ENCODE measurements at places on chromosomes 6 and 20. TPM values are rescaled to one million over a fixed set of nuclear protein-coding genes. Genes with fewer than 3 reads are reported as not detected.
A peak's percentile ranks its signal among the peaks of the same experiment; 100 is the strongest.

Gene CD93
- 129 TPM for total RNA-seq

Gene RSPO3
- total RNA-seq, result not detected

Gene SNPH
- total RNA-seq, result 2.6 TPM

Gene HRH3
- total RNA-seq, result not detected

Gene KCNQ5
- not detected for total RNA-seq

Gene B3GALT4
- total RNA-seq, result 6.5 TPM

Gene MEP1A
- not detected for total RNA-seq

Gene ASXL1
- 42.5 TPM for total RNA-seq

Gene PHF20
- total RNA-seq, result 17.9 TPM

Gene HCRTR2
- total RNA-seq, result not detected

Gene GSTA5
- total RNA-seq, result not detected

Gene KCNG1
- total RNA-seq, result 2.4 TPM

Gene KIAA1755
- not detected for total RNA-seq

Gene FAM110A
- total RNA-seq, result 1.3 TPM

Gene PXDC1
- 103 TPM for total RNA-seq

Gene GHRH
- not detected for total RNA-seq

DNA sequence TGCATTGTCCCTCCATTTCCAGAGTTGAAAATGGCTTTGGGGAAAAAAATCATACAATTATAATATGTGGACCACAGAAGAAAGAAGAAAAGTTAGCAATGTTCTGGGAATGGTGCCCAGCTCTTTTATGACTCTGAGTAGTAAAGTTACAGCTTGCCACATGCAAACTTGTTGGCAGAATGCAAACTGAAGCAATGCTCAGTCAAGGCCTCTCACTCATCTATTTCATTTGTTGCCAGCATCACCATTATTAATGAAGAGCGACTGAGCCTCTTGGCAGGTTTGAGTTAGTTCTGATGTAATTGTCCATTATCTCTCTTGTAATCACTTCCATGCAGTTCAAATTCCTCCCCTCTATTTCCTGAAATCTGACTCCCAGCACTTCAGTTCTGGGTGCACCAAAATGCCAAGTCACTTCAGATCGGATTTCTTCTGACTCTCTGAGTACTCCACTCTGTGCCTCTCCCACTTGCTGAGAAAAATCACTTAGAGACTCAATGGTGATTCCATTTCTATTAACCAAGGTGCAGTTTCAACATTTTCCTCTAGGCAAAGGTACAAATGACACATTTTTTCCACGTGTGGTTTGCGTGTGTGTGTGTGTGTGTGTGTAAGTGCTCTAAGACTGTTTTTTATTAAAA is 154.4 kb upstream of the STMND1 start:
- peak; percentile 77 for DNase-seq

- DNase-seq, result no peak
These were observed 90.5 kb downstream of the PRND start for GRCh38 chr20:4812216-4812615.

DNA sequence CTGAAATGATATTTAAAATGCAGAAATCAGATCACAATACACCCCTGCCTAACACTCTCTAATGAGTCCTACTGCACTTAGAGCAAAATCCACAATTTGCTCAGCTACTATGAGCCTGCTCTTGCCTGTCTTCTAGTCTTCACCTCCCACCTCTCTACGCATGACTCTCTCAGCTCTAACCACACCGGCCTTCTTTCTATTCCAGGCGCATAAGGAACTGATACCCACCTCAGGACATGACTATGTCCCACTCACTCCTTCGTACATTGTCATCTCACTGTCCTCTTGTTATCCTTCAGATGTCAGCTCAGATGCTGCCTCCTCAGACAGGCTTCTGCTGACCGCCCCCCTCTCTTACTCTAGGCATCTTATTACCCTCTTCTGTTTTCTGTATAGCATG is 201.0 kb upstream of the FLRT3 start:
- DNase-seq, result no peak

DNA sequence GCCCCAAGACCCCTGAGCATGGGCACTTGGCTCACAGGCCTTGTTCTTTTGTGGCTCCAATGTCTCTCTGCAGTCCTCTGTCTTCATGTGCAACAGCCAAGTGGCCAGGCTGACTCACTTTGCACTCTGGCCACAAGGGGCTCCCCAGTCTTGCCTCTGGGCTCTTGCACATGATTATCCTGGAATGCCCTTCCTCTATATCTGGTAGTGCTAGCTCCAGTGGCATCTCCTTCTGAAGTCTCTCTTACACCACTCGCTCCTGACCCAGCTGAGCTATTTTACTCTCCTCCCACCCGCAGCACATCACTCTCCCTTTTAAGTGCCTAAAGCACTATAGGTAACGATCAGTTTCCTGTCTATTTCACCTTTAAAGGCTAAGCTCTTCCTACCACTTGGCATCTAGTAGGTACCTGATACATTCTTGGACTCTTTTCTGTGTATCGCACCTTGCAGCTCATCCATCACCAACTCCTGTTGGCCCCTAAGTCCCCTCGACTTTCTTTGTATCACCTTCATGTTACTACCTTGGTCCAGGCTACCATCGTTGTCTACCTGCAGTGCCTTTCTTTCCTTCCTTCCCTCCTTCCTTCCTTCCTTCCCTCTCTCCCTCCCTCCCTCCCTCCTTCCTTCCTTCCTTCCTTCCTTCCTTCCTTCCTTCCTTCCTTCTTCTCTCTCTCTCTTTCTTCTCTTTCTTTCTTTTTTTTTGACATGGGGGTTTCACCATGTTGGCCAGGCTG is 211.9 kb upstream of the RNF24 start:
- DNase-seq, result peak; percentile 45

- peak; percentile 29 for DNase-seq
These were observed 81.5 kb downstream of the RTN4IP1 start for GRCh38 chr6:106547601-106548453.

DNA sequence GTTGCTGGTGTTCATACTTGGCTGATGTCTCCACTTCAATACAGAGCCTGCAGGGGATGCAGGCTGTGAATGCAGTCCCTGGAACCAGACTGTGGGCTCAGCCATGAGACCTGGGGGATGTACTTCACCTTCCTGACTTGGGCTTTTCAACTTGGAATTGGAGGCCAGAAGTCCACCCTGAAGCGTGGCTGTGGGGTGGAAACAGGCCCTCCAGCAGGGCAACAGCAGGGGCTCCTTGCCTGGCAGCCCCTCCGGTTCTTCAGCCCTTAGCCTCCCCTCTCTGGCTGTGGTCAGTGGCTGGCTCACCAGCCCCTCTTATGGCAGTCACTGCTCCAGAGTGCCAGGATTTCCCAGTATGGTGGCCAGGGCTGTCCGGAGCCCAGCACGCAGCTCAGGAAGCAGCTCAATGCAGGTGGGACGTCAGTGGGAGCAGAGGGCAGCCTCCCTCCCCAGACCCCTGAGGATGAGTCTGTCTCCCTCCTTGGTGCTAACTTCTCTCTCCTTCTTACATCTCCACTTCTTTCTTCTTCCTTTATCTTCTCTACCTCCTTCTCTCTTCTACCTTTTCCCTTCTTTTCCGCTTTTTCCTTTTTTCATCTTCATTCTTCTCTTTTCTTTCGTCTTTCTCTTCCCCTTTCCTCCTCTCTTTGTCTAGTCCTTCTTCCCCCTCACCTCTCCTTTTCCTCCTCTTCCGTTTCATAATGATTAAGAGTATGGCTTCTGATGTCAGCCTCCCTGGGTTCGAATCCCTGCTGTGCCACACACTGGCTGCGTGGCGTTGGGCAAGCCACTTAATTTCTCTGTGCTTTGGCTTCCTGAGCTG is 45.3 kb downstream of the SLC52A3 start:
- DNase-seq, result no peak

GRCh38 chr20:11891077-11891775 is 26.5 kb upstream of the BTBD3 start:
- DNase-seq, result peak; percentile 43

GRCh38 chr6:82066991-82067411 is 180.5 kb downstream of the IBTK start:
- peak; percentile 5 for DNase-seq

DNA sequence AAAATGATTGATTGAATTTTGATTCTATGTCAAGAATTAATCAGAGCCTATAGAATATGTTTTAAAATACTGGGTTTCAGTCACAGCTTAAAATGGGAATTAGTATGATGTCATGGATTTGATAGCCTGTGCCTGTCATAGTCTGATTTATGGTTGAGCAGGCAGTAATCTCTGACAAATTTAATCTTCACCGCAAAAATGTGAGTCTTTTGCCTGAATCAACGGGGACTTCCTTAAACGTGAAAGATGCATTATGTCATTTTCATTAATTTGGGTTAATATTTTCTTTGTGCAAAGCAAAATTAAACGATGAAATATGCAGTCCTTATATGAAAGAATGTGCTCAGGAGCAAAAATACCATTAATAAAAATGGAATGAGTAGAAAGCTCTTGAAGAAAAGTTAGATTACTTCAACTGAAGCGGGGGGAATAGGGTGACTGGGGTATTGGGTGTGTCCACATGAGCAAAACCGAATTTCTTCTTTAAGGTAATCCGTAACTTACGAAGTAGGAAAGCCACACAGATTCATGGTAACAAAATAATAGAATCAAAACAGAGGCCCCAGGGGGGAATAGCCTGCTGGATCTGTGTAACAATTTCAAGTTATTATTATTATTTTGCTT is 339.6 kb upstream of the NOX3 start:
- DNase-seq, result no peak

DNA sequence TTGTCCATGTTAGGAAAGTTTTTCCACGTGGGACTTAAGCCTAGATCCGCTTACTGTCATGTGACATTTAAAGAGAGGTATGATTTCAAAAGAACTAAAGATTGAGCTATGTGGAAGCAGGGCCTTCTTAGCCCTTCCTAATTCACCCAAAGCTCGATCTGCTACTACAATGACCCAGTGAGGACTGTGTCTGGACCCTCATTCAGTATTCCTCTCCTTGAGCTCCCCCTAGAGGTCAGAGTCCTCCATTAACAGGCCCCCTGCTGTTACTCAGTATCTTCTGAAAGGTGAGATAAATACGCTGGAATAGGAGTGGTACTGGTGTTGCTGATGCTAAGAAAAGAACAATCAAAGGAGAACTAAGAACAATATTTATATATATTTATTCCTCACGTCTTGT is 414.0 kb downstream of the GJA1 start:
- peak; percentile 82 for DNase-seq

GRCh38 chr6:101016163-101016562 is 135.0 kb upstream of the ASCC3 start:
- DNase-seq, result no peak

DNA sequence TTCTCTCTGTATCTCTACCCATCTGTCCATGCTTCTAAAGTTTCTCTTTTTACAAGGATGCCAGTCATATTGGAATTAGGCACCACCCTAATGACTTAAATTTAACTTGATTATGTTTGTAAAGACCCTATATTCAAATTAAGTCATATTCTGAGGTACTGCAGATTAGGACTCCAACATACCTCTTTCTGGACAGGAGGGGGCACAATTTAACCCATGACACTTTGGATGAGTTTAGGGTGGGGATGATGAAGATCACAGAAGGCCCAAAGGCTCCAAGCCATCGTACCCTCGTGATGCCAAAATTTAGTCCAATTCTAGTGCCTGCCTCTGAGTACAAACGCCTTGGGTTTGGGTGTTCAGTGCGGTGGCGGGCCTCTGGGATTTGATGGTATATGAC is 15.0 kb upstream of the NKX2-2 start:
- DNase-seq, result no peak

DNA sequence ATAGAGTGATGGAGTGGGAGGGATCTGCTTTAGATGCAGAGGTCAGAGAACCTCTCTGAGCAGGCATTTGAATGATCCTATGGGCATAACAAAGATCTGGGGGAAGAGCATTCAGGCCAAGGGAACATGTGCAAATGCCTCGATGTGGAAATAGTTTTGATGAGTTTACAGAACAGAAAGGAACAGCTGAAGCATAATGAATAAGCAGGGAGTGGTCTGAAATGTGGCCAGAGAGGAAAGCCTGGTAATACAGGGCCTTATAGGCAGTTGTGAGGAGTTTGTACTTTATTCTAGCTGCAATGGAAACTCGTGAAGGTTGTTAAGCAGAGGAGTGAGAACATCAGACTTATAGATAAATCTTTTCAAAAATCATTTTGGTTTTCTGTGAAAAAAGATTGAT is 33.0 kb upstream of the ME1 start:
- no peak for DNase-seq

DNA sequence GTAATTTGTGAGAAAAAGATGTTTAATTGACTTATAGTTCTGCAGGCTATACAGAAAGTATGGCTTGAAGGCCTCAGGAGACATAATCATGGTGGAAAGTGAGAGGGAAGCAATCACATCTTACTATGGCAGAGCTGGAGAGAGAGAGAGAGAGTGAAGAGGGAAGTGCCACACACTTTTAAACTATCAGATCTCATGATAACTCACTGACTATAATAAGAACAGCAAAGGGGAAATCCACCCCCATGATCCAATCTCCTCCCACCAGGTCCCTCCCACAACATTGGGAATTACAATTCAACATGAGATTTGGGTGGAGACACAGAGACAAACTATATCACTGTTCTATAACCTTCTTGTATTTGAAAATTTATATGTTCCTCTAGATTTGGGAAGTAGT is 117.2 kb upstream of the BMP5 start:
- no peak for DNase-seq

DNA sequence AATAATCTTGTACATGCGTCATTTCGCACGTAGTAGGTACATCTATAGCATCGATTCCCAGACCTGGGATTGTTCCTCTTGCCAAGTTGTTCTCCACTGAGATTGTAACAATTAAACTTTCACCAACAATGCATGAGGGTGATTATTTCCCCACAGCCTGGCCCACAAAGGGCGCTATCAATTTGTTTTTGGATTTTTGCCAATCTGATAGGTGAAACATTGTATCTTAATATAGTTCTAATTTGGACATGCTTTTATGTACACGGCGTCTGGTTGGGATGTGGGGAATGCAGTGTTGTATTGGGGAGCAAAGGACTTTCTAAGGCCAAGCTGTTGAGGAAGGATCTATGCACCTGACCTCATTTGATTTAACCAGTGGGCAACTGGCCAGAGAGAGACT is 59.5 kb downstream of the VEGFA start:
- no peak for DNase-seq

DNA sequence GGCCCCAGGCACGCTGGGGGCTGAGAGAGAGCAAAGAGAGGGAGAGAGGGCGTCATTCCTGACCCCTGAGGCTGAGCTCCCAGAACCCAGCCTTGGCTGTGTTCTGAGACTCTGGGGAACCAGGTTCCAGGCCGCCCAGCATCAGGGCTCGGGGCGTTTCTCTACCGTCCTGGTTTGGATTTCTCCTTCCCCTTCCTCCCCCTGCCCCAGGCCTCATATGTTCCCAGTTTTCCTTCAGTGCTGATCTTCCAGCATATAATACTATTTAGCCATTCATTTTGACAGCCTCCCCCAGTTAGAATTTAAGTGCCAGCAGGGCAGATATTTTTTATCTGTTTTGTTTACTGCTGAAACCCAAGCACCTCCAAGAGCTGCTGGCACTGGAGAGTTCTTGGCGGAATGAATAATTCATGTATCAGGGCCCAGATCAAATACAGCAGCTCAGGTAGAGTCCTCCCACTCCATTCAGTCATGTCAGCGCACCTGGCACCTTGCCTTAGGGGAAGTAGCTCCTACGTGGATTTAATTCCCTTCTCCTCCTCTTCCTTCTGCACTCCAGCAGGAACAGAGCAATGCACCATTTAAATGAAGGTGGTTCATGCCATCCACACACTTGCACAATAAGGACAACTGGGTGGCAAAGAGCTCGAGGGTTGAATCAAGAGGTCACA is 23.4 kb upstream of the FRMD1 start:
- DNase-seq, result no peak

GRCh38 chr6:168990019-168990751 is 263.5 kb downstream of the THBS2 start:
- no peak for DNase-seq
